ENCODE measurements at places on chromosomes 7 and 10. TPM values are rescaled to one million over a fixed set of nuclear protein-coding genes. Genes with fewer than 3 reads are reported as not detected.
A peak's percentile ranks its signal among the peaks of the same experiment; 100 is the strongest.

The CDK14 gene
- total RNA-seq, result not detected

The PLEKHS1 gene
- not detected for total RNA-seq

The PRRT4 gene
- total RNA-seq, result 0.16 TPM

The BHLHA15 gene
- not detected for total RNA-seq

GRCh38 chr7:46369933-46370654 is 449.0 kb upstream of the IGFBP3 start:
- DNase-seq, result no peak

DNA sequence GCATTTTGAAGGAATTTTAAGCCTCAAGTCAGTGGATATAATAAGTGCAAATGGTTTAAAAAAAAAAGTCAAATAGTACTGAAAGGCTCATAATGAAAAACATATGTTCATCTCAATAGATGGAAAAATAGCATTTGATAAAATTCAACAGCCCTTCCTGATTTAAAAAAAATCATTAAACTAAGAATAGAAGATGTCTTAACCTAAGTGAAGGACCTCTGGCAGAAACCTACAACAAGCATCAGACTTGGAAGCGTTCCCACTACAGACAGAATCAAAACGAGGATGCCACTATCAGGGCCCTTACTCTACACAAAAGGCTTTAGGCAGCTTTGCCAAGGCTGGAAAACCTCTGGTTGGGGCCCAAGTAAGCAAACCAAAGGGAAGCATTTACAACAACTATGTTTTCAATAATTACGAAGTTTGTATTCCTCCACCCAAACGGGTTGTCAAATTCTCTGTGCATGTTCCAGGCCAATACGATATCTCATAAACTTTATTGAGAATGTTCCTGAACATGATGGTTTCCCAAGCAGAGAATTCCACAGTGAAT is 45.1 kb downstream of the CYTH3 start:
- no peak for DNase-seq

- no peak for DNase-seq
Measured at GRCh38 chr7:44076101-44076895, 6.0 kb downstream of the POLM start.

DNA sequence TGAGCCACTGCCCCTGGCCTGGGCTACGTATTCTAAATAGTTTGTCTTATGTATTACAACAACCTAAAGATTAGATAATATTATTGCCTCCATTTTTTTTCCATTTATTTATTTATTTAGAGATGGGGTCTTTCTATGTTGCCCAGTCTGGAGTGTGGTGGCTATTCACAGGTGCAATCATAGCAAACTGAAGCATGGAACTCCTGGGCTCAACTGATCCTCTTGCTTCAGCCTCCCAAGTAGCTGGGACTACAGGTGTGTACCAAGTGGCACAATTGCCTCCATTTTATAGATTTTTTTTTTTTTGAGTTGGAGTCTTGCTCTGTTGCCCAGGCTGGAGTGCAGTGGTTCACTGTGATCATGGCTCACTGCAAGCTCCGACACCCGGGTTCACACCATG is 6.5 kb upstream of the TRA2A start:
- DNase-seq, result no peak

DNA sequence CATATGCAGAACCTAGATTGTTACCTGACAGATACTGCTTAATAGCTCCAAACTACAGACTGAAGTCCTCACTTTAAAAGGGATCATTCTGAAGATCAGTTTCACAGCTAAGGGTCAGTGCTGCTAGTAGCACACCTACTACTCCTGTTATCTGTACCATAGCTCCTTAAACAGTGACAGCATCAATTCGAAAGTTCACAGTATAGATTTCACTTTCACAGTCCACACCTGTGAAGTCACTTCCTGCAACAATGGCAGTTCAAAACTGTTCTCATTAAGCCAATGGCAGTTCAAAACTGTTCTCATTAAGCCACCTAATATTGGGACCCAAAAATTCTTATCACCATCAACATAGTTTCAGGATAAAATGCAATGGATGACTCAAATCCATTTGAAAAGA is 10.7 kb upstream of the FHIP2A start:
- peak; percentile 26 for DNase-seq

- DNase-seq, result no peak
Measured at GRCh38 chr10:103683851-103684250, 171.5 kb downstream of the SH3PXD2A start.

GRCh38 chr7:96090756-96091155 is 231.1 kb downstream of the SLC25A13 start:
- no peak for DNase-seq

GRCh38 chr7:96993094-96993865 is 12.1 kb upstream of the DLX6 start:
- no peak for DNase-seq

- no peak for DNase-seq
Measured at GRCh38 chr7:117044664-117045063, 91.4 kb downstream of the ST7 start.

DNA sequence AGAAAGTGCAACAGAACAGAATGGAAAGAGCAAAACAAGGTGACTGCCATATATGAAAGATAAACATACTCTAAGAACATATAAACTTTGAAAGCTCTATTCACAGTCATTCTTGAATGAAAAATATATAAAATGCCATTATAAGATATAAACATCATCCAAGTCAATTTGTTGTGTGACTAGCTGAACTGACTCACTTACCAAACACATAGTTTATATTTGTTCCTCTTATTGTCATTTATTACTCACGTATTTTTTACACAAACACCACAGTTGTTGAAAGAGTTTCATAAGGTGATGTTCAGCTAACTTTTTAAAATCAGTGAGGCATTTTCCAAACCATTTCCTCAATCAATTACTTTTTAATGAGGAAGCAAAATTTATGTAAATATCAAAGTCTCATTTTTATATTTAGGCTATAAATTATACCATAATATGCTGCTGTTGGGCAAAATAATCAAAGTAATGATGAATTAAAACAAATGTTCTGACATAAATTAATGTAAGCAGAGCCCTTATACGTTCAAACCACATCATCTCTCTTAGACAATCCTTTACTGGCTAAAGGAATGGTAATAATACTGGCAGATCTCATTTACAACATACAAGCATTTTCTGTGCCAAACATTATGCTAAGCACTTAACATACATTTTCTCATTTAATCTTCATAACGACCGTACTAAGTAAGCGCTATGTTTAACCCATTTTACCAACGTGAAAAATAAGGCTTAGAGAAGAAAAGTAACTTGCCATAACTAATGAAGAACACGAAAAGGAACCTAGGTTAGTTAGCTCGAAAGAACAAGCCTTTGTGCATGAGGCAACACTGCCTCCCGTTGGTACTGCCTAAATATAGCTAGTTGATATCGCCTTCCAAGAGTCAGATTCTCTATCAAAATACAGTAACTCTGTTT is 7.3 kb downstream of the LRRN3 start:
- peak; percentile 80 for DNase-seq

DNA sequence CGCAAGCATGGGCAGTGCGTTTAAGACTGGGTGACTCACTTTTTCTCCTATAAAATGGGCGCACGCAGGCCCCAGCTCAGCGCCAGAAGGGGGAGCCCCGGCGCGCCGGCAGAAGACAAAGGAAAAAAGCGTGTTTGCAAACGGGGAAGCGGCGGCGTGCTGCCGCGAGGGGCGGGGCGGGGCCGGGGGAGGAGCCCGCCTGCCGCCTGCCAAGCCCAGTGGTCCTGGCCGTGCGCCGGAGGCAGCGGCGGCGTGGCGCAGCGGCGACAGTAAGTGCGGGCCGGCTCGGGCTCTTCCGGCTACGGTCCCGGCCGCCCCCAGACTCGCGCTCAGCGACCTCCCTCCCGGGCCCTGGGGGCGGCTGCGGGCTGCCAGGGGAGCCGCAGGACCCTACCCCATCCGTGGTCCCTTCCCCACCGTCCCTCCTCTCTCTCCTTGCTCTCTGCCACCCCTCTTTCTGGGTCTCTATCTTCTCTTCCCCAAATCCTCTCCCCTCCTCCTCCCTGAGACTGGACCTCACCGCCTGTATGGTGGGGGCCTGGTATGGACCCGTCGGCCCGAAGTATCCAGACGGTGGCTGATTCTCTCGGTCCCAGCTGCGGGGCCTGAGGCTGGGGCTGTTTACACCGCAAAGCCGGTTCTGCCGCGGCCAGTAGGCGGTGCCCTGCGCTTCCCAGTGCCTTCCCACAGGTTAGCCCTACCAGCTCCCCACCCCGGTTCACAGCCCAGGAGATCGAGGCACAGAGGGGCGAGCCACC is at the start of gene SLC29A3:
TSS of gene SLC29A3 (plus strand) at position 218 of the 758 bp plus-strand sequence. CDS start at position 269, 51 bp downstream.
- peak; percentile 90 for DNase-seq

DNA sequence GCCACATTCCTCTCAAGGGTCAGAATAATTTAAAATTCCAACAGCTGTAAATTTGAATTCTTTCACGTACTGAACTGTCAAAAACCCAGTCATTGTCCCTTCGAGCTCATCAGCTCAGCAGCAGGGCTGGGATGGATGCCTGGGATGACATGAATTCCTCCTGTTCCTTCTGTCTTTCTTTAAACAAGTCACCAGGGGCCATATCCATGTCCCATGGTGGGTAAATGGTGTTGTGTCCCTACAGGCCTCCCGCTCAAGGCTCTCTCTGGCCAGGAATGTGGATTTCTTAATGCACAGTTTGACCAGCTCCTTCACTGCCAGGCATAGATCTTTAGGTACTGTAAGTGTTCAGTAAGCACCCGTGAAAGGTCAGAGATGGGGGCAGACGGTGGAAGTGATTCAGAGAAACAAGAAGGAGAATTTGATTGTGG is 13.8 kb upstream of the TECPR1 start:
- no peak for DNase-seq

DNA sequence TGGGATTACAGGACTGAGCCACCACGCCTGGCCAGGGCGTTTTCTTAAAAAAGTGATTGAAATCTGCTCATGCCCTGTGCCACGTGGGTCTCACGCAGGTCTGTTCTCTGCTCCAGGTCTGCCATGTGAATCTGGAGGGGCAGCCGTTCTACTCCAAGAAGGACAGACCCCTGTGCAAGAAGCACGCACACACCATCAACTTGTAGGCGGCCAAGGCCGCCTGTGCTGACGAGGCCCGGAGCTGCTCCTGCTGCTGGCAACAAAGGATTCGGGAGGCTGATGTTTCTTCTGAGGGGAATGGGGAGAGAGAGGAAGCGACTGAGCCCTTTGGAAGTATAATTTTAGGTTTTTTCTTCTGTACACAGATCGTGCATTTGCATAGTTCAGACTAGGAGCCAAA is 23.6 kb upstream of the BMPR1A start:
- no peak for DNase-seq

DNA sequence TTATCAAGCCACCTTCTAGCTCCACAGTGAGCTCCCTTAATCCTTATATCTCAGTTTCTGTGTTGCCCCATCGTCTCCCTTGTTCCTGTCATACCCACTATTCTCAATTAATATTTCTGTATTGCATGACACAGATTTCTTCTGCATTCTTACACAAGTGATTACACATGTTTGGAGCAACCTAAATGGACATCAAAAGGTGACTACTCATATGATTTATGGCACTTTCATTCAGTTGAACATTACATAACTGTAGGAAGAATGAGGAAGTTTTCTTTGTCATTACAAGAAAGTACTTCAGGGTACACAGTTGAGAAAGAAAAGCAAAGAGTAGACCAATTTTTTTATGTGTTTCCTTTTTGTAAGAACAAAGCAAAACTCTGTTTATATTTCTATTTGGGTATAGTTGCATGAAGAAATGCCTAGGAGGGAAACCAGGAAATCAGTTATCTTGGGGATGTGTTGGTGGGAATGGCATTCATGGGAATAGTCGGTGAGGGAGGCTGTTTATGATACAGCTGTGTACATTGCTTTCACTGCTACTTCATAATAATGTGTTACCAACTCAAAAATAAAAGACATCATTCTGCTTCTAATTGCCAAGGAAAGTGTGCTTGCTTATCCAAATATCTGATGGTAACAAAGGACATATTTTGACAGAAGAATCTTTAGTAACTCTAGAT is 23.6 kb upstream of the PRSS37 start:
- no peak for DNase-seq

All from activated CD8-positive, alpha-beta T cell treated with anti-CD3 and anti-CD28 coated beads, Interleukin-2, amount 10 ng/mL, durations not matched to agents 7 days and 5 days (primary cell).